ENCODE measurements at places on chromosomes 16 and 17.

DNA sequence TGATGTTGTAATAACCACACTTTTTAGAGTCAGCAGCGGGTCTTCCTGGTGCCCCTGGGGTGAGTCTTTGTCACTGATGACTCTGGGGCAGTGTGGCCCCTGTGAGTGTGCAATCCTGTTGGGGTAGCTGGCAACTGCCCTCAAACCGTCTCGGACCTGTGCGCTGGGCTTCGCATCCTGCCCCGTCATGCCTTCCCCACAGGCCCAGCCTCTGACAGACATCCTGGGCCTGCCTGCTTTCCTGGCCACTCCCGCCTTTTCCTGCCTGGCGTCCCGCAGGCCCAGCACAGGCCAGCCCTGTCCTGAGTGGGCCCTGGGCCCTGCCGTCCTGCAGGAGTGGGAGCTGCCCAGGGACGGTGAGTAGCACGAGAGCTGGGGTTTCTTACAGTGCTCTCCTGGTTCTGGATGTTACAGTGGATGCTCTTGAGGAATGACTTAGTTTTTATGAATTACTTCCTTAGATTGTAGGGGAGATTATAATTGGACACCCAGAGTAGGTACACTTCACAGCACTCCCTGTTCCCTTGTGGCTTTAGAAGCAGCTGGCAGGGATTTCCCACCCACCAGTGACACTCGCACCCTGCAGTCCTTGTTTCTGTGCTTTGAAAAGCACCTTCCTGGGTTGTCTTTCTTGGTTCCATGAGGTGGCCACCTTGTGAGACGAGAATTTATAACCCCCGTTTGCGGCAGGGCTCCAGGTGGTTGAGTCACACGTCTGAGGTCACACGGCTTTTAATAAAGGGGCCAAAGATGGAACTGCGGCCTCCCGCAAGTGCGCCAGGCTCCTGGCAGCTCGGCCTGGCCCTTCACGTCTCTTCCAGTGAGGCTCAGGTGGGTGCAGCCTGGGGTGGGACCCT, 50.0 kb upstream of the CAPN15 start:
- DNase-seq = no peak

GRCh38 chr16:78446992-78447563, 347.6 kb downstream of the WWOX start:
- DNase-seq = no peak

- peak; percentile 58 for DNase-seq
Observed at GRCh38 chr17:43701318-43701743, 39.6 kb upstream of the MEOX1 start.

DNA sequence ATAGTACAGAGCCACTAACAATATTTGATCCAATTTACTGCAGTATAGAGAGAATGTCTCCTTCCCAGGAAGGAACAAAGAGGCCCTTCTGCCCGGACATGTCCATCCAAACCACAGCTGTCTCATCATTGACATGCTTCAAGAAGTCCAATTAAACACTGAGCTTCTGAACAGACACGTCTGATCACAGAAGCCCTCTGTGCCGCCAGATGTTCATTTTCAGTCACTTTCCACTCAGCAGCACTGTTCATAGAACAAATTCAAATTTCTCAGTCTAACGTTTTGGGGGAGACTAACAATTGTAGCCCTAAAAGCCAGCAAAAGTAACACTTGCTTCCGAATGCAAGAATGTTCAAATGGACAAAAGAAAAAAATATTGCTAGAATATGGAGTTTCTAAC, 15.3 kb downstream of the ZC3H7A start:
- no peak for DNase-seq

DNA sequence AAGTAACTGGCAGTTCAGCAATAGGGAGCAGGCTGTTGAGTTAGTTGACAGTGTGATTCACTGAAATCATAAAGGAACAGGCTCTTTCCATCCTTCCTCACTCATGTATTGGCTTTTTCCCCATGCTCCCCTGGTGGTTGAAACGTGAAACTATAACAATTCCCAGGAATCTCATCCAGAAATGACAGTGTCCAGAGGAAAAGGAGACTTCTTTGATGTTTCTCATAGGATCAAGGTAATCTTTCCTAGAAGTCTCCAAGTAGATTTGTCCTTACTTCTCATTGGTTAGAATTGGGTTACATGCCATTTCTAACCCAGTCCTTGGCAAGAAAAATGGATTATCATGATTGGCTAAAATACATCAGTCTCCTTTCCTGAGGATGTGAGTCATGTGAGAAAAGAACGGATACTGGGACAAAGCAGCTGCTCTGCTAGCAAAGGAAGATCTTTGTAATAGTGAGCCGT, 14.4 kb downstream of the TTC19 start:
- DNase-seq = no peak

- DNase-seq = no peak
Observed at GRCh38 chr16:4640572-4641305, 16.1 kb downstream of the MGRN1 start.

GRCh38 chr16:63239065-63239570, 1202.9 kb upstream of the CDH8 start:
- no peak for DNase-seq

GRCh38 chr17:329784-330420, 22.7 kb downstream of the RPH3AL start:
- no peak for DNase-seq

DNA sequence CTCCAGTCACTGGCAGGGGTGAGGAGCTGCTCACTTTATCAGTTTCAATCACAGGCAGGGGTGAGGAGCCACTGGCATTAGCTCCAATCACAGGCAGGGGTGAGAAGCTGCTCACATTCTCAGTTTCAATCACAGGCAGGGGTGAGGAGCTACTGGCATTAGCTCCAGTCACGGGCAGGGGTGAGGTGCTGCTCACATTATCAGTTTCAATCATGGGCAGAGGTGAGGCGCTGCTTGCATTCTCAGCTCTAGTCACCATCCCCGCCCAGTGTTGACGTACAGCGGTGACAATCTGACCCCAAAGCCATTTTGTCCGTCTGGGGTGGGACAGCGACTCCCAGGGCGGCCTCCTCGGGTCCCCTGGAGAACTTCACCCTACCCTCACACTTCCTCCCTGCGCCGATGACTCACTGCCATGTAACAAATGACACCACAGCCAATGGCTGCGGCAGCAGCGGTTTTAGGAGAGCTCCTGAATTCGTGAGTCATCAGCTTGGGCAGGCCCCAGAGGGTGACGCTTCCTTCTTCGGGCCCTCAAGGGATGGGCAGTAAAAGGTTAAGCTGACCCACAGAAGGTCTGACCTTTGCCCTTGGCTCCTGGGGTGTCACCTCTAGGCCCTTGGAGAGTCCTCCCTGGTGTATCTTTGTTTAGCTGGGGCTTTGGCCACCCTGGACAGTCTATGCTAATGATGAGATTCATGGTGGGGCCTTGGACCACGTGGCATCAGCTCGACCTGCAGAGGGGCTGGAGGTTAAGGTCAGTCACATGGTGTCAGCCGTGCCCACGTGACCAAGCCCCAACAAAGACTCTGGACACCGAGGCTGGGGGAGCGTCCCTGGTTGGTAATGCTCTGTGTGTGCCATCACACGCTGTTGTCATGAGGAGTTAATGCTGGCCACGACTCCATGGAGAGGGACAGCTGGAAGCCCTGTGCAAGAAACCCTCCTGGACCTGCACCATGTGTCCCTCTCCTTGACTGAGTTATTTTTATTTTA, 171.7 kb downstream of the C16orf95 start:
- DNase-seq = no peak

DNA sequence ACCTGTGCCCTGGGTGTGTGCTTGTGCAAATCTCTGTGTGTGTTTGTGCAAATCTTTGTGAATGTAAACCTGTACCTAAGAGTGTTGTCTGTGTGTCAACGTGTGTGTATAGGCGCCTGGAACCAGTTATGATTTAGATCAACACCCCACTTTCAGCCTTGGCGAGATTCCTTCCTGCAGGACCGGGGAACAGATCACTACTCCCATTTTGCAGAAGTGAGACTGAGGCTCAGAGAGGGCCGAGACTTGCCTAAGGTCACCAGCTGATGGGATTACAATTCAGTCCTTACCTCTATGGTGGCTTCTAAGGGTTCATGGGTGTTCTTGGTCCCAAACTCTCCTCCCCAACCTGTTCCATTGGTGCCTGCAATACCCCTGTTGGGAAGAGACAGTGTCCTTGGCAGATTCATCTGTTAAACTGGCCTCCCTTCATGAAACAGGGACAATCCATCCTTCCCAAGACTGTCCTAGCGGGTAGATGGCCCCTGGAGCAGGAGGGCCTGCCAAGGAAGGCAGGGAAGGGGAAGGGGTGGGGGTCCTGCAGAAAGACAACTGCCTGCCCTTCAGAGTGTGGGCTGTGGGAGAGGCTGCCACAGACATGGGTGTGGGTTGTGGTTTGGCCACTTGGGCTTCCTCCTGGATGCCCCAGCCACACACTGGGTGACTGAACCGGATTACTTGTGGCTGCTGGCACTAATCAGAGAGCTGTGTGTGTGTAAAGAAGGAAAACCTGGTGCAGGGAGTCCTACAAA, 6.9 kb upstream of the MAPK7 start:
- no peak for DNase-seq

DNA sequence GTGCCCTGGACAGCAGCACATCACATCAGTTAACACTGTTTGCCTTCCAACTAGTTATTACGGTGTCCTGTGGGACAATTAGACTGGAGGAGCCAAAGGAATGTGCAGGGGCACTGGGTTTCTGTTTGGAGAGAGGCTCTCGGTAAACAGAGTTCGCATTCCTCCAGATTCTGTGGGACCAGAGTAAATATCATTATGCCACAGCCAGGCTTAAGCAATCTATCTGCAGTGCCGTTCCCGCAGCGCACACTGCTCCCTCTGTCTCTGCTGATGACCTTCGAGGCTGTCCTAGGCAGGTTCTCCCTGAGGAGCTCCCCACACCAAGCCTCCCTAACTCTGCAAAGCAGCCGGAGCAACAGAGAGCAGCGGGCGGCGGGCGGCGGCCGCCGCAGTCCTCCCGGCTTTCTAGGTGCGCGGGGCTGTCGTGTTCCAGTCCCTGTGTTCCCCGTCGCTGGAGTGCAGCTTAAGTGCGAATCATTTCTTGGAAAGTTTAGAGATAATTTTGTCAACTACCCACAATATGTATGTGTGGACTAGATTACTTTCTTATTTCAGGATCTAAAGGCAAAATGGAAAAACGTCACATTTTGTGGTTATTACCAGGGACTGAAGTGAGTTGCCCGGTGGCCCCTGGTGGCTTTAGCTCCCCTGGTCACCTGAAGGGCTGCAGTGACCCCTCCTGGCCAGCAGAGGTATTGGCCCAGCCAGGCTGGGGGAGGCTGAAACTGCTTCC, 43.3 kb downstream of the PGS1 start:
- DNase-seq = peak; percentile 50

GRCh38 chr17:57915544-57915943, 39.7 kb downstream of the CUEDC1 start:
- DNase-seq = no peak

GRCh38 chr17:173166-173911, 8.1 kb downstream of the DOC2B start:
- no peak for DNase-seq

DNA sequence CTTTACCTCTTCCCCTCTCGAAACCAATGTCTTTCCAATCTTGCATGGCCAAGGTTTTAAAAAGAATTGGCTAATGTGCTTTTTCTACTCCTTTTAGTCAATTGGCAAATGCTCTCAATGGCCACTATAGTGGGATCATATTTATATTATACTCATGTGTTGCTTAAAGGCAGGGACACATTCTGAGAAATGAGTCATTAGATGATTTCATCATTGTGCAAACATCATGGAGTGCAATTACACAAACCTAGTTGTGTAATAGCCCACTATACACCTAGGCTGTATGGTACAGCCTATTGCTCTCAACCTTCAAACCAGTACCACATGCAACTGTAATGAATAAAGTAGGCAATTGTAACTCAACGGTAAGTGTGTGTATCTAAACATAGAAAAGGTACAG, 180.9 kb downstream of the HS3ST3A1 start:
- no peak for DNase-seq

DNA sequence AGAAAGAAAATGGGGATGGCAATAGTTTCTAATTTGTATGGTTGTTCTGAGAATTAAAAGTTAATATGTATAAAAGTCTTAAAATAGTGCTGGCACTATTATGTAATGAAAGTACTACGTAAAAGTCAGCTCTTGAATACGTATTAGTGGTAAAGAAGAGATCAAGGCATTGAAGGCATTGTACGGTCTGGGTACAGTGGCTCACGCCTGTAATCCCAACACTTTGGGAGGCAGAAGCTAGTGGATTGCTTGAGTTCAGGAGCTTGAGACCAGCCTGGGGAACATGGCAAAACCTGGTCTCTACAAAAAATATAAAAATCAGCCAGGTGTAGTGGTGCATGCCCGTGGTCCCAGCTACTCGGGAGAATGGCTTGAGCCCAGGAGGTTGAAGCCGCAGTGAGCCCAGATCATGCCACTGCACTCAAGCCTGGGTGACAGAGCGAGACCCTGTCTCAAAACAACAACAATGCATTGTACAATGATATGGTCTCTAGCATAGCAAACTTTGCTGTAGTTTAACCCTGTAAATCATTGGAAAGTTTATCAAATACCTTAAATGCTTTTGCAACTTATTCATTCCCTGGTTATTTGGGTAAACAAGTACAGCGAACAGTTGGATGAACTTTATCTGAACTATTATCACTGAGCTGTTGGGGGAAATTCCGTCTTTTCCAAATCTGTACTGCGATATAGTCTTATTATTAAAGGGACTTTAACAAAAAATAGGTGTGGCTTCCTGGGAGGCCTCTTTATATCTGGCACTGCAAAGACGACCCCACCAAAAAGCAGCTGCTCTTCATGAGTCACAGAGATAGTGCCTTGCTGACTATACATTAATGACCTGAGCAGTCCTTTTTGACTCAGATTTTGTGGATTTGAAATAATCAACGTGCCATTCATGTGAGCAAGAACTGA, 73.6 kb downstream of the GPRC5B start:
- DNase-seq = no peak

DNA sequence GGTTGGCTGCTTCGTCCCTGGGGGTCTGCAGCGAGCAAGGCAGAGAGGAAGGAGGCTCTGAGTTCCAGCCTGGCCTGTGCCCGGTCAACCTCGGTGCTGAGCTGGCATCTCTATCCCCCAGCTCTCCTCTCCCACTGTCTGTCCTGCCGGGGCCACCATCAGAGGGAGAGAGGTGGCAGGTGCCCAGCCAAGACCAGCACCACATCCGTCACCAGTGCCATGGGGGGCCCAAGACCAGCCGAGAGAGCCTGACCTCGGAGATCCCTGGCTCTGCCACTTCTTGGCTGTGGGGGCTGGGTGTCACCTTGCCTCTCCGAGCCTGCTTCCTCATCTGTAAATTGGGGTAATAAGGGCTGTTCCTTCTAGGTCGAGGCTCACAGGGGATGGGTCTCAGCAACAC, 560 bp upstream of the P2RX1 start:
- DNase-seq = no peak

GRCh38 chr16:75029854-75030253, 31.0 kb downstream of the ZNRF1 start:
- DNase-seq = no peak

- DNase-seq = no peak
Observed at GRCh38 chr17:82303944-82304808, 13.2 kb downstream of the CD7 start.

DNA sequence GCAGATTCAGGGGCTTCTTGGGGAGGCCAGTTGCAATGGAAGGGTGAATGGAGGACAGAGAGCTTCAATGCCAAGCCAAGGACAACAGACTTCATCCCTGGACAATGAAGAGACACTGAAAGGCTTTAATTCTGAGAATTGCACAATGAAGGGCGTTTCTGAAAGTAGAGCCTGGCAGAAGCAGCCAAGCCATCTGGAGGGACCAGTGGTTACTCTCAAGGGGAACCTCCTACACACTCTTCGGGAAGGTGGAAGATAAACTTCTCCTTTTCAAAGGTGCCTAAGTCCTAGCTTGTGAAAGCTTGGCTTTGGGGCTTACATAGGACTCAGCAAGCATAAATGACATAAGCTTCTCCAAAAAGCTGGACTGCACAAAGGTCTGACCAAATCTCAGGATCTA, 6.2 kb upstream of the CES1 start:
- no peak for DNase-seq

GRCh38 chr16:56320056-56320455, 105.3 kb downstream of the AMFR start:
- no peak for DNase-seq
